ENCODE measurements at places on chromosomes 16 and 17. TPM values are rescaled to one million over a fixed set of nuclear protein-coding genes. Genes with fewer than 3 reads are reported as not detected.

The CCDC154 gene
- 2.8 TPM for total RNA-seq

The GRAPL gene
- total RNA-seq, result 0.37 TPM

The C16orf87 gene
- 8.6 TPM for total RNA-seq

GRCh38 chr17:32235588-32235987 is 30.0 kb upstream of the RHBDL3 start:
- H3K27ac ChIP-seq, result no peak overlapping the region
- no peaks in the 10 kb centered on the region for H3K4me1 ChIP-seq
- no peaks in the 10 kb centered on the region for H3K36me3 ChIP-seq
- H3K4me3 ChIP-seq, result no peak overlapping the region

DNA sequence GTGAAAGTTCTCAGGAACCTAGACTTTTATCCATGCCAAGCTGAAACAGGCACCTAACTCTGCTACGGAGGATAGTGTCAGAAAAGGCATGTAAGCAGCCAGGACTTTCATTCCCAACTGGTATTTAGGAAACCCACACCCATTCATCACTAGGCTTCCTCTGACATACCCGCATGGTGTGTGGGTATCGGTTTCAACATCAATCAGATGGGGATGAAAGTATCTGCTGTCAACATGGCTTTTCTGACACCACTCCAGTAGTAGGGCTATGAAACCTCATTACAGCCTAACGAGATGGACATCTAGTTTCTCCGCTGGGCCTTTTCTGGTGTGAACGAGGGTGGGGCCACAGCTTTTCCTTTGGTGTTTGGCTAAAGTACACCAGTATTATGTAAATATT is 1178.3 kb downstream of the CDH11 start:
- no peaks in the 10 kb centered on the region for H3K27me3 ChIP-seq
- no peaks in the 10 kb centered on the region for H3K36me3 ChIP-seq
- H3K27ac ChIP-seq, result no peak overlapping the region

- H3K27ac ChIP-seq, result no peak overlapping the region
- peaks cover 47% of the 10 kb centered on the region for H3K36me3 ChIP-seq
- H3K27me3 ChIP-seq, result no peaks in the 10 kb centered on the region
Measured at GRCh38 chr16:8899709-8900317, 17.7 kb downstream of the LITAFD start.

Measured in PC-9 (cell line).